ENCODE measurements at places on chromosomes 4 and X.

GRCh38 chr4:179441596-179441995 lies 1999.4 kb upstream of the AGA start:
- DNase-seq = no peak

GRCh38 chr4:89519771-89520320 lies 212.2 kb upstream of the GPRIN3 start:
- DNase-seq = no peak

GRCh38 chrX:119833905-119834304 lies 18.9 kb downstream of the UPF3B start:
- no peak for DNase-seq

DNA sequence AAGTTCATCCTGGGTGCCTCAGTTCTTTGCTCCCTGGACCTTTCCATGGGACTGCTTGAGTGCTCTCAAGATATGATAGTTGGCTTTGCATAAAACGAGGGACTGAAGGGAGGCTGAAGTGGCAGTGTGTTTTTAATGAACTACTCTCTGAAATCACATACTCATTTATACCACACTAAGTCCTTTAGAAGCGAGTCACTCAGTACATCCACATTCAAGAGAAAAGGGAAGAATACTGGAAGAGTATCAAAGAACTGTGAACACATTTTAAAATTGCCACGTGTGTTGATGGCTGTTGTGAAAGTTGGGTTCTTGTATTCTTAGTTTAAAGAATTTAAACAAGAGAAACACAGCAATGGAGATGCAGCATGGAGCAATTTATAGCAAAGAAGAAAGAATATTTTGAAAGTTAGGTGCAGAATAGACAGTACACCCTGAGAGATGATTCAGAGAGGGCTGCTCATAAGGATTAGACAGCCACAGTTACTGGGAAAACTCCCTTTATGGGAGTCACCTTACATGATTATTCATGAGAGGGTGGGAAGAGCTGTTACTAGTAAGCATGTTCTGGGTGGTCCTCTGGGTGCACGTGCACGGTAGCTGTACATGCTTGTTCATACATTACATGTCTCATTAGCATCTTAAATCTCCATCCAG lies 380.7 kb downstream of the ADGRL3 start:
- DNase-seq = no peak

DNA sequence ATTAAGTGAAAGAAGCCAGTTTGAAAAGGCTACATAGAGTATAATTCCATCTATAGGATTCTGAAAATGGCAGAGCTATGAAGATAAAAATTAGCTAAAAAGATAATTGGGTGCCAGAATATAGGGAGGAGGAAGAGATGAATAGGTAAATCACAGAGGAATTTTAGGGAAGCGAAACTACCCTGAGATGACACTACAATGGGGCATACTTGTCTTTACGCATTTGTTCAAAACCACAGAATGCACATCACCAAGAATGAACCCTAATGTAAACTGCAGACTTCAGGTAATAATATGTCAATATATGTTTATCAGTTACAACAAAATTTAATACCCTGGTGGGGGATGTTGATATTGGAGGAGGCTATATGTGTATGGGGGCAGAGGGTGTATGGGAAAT lies 1342.9 kb downstream of the ADGRL3 start:
- no peak for DNase-seq

DNA sequence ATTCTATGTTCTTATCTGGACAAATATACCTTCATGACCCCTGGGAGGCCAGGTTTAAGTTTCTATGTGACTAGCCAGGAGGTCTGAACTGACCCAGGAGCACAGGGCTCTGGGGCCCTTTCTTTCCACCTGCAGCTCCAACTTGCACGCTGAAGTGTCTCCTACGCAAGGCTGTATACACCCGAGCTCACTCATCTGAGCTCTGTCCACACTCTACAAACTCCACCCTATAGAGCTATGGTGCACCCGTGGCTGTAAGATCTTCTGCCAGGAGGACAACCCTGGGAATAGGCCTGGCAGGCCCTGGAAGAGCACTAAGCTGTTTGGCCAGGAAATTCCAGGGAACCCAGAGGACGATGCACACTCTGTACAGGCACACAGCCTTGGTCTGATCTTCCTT lies 60.6 kb upstream of the ATOH1 start:
- no peak for DNase-seq

DNA sequence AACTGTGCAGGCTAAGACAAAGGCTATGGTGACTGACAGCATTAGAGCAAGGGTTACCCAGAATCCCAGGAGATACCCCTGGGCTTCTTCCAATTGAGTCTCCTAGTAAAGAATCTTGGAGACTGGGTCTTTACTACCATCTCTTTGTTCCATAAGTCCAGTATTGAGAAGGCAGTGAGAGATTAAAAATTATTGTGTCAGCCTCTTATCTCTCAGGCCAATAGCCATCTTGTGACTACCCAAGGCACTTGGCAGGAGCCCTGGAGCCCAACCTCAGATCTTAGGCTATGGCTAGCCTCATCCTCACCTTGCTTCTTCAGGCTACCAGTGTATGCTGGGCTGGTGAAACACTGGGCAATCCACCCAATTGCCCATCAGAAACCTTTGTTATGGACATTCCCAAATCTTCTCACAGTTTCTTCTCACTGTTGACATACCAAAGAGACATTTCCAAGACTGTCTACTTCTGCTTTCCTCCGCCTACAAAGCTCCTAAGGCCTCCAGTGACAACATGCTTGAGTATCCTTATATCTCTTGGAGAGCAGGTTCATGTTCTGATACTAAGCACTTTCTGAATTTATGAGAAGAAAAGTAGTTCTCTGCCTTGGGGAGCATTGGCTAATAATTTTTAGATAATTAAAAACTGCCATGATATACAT lies 76.3 kb upstream of the STIM2 start:
- DNase-seq = no peak

DNA sequence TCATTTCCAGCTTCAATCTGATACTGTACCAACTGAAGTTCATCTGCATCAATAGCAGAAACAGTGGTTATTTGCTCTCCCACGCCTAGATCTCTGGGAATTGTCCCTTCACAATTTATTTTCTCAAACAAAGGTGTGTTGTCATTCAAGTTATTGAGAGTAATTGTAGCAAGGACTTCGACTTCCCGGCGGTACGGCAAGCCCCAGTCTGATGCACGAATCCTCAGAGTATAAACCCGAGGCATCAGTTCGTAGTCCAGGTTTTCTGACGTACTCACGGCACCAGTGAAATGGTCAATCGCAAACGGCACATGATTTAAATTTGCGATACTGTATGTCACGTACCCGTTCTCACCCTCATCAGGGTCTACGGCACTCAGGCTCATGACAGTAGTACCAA lies 15.7 kb downstream of the FAT1 start:
- DNase-seq = no peak

DNA sequence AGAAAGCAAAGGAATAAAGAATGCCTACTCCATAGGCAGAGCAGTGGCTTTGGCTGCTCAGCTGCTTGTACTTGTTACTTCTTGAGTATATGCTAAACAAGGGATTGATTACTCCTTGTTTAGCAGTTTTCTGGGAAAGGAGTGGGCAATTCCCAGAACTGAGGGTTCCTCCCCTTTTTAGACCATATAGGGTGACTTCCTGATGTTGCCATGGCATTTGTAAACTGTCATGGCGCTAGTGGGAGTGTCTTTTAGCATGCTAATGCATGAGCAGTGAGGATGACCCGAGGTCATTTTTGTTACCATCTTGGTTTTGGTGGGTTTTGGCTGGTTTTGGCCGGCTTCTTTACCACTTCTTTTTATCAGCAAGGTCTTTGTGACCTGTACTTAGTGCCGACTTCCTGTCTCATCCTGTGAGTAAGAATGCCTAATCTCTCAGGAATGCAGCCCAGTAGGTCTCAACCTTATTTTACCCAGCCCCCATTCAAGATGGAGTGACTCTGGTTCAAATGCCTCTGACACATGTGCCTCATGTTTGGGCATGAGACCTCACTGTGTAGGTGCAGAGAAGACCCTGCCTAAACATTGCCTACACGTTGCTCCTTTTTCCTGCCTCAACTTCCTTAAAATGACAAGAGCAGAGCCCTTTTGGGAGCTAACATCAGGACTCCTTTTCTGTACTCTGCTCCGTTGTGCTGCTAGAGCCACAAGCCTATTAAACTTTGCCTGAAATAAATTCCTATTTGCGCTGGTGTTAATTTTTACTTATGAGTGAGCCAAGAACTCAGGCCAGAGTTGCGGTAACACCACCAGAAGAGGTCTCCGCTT lies 21.0 kb upstream of the UBA6 start:
- DNase-seq = no peak

GRCh38 chr4:6420036-6420435 lies 52.4 kb downstream of the PPP2R2C start:
- DNase-seq = no peak

DNA sequence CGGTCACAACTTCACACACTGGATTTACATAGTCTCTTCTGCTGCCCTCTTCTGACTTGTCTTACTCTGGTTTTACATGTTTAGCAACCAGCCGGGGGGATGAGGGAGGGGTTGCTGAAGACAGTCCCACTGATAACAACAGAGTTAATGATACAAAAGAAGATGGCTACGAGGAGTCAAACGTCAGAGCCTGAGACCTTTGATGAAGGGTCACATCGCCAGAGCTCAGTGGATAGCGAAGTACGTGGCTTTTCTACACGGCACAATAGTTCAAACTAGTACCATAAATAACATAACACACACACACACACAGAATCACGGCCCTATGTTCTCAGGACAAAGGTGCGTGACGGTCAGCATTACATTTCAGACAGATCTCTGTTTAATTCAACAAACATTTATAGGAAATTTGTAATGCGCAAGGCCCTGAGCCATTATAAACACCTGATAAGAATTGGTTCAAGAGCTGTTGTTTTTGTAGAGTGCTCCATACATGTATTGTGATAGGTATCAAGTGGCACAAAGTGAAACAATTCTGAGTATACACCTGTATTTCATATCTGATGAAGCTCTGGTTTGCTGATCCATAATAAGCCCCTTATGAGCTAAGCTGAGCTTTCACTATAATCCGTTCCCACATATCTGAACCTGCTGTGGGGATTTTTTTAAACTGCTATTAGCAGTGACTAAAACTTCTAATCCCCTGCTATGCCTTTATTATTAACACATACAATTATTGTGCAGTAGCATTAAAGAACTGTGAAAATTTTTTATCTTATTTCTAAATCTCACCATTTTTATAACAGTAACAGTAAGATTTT lies 100.0 kb downstream of the NR3C2 start:
- DNase-seq = no peak

DNA sequence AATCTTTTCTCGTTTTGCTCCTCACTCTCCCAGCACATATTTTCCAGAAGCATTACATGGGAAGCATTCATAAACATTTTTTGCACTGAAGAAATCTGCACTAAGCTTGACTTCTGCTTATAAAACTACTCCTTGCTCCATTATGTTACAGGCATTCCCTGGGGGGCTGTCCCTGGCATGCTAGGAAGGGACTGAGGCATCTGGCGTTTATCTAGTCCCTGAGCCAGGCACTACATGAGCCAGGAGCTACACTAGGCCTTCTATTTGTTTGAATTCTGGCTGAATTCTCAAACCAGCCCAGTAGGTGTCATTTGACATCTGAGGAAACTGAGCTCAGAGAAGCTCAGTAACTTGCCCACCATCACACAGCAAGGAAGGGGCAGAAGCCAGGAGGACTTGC lies 43.3 kb downstream of the NHSL2 start:
- DNase-seq = no peak

- DNase-seq = no peak
These were observed 1342.4 kb upstream of the TENM3 start for GRCh38 chr4:180900781-180901180.

DNA sequence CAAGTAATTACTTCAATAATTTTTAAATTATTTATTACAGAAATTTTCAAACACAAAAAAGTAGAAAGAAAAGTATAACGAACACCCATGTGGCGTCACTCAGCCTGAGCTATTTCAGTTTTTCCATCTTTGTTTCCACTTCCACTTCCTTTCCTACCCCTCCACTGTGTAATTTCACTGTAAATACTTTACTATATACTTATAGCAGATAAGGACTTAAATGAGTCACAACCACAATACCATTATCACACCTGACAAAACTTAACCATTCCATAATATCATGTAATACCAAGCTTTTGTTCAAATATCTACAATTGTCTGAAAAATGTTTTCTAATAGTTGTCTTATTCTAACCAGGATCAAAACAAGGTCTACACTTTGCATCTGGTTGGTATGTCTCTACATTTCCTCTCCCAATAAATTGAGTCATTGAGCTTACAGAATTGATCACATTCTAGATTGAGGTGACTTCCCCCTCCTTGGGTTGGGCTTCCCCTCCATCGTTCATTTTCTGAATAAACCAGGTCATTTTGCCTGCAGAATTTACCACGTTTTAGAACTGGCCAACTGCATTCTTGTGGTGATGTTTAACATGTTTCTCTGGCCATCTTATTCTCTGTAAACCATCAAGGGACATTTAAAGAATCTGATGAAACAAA lies 48.7 kb downstream of the ATP10D start:
- no peak for DNase-seq

GRCh38 chrX:102832661-102833060 lies 104.4 kb upstream of the RAB40AL start:
- DNase-seq = no peak

- DNase-seq = no peak
These were observed 160.3 kb downstream of the AFAP1 start for GRCh38 chr4:7779432-7779768.

DNA sequence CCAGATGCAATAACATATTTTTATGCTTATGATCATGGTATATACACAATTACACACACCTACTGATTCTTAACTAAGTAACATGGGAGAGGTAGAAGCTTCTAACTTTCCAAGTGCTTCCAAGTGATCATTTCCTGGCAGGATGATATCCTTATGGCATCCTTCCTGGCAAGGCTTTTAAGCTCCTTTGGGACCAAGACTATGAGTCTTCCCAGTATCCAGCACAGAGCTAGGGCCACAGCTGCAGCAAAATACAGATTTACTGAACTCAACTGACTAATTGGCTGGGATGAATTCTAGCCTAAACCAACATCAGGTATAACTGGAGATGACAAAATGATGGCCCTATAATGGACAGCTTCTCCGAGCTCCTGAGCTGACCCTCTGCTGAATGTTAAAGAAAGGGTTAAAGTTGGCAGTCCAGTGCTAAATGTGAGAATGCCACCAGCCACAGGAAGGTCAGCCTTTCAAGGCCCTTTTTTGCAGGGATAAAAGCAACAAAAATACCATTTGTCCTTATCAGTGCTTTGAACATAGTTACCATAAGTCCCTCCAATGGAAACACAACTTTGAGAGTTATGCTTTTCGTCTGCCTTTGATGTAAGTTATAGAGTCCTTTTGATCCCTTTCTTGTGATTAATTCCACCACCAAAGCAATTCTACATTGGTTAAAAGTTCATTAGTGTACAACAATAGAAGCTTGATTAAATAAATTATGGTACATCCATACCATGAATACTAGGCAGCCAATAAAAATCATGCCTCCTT lies 73.4 kb downstream of the MGST2 start:
- no peak for DNase-seq

DNA sequence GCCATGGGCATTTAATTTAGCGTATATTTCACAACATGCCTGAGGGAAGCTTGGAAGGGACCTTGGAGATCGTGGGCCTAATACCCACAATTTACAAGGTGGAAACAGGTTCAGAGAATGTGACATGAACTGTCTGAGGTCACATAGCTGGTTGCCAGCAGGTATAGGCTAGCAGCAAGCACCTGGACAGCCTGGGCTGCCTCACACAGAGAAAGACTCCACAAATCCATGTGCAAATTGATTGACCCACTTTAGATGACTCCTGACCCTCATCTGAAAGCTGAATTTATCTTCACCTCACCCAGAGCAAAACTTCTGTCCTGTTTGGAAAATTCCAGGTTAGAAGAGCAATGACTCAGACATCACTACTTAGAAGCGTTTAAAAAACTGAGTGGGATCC lies 5.8 kb downstream of the PTTG2 start:
- DNase-seq = no peak
